ENCODE measurements at places on chromosomes 2 and 18. TPM values are rescaled to one million over a fixed set of nuclear protein-coding genes. Genes with fewer than 3 reads are reported as not detected.

Gene FTCDNL1
- 0.21 TPM for total RNA-seq

Gene GAREM1
- total RNA-seq: 15.1 TPM

Gene ANKRD44
- 0.64 TPM for total RNA-seq

Gene EFHD1
- 1.2 TPM for total RNA-seq

Gene CABYR
- 1.9 TPM for total RNA-seq

Gene TSPYL6
- total RNA-seq: not detected

Gene PAX3
- total RNA-seq: not detected

Gene CRYGD
- not detected for total RNA-seq

Gene PMAIP1
- 45.5 TPM for total RNA-seq

Measured in tracheal epithelial cell (primary cell).